Stimulated activated CD8-positive, alpha-beta memory T cell treated with anti-CD3 and anti-CD28 coated beads, Interleukin-7, amount 100 ng/mL, for 24 hours (primary cell): ENCODE measurements at places on chromosomes 11 and 22.
A peak's percentile ranks its signal among the peaks of the same experiment; 100 is the strongest.

GRCh38 chr11:88421530-88421929 is 84.0 kb upstream of the CTSC start:
- DNase-seq, result peak; percentile 12

DNA sequence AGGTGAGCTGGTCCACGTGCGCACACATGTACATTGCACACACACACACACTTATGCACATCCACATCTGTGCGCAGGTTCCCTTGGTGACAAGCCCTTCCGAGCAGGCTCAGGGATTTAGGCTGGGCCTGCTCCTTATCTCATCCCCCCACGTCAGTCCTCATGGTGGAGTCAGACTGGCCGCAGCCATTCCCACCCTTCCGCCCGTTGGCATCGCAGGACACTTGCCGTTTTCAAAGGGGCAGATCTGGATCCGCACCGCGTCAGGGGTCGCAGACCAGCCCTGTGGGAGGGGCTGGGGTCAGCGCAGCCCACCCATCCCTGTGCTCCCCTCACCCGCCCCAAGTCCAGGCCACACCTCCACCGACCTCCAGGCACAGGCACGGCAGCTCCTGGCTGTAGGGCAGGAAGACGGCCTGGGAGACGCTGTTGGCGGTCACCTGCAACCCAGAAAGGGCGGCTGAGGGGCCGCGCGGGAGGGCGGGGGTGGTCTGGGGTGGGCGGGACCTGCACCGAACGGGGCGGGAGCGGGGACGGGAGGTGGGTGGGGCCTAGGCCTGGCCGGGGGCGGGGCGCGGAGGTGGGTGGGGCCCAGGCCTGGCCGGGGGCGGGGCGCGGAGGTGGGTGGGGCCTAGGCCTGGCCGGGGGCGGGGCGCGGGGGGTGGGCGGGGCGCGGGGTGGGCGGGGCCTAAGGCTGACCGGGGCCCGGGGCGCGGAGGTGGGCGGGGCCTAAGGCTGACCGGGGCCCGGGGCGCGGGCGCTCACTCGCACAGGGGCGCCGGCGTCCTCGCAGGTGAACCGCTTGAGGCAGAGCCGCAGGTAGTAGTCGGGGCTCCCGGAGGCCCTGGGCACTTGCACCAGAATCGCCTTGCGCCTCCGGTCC is 13.3 kb downstream of the IL17REL start:
- no peak for DNase-seq

- DNase-seq, result peak; percentile 28
Measured at GRCh38 chr11:8593935-8594909, at the start of gene STK33. Gene STK33, minus strand, starts transcription at chr11:8594228. Its CDS starts 119,323 bp downstream, at chr11:8474905.

DNA sequence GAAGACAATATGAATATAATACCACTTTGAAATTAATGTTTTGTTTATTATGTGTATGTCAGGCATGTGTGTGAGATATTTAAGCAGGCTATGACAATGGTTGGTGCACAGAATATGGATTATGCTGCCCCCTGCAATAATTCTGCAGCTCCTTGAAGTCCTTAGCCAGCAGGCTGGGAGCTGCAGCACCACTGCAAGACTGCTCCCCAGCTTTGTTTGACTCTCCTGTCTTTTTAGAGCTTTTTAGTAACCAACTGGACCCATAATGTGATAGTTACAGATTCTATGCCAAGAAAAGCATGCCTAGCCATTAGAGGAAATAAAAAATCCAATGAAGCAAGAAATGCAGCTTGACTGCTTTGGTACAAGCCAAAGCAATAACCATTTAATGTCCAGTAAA is 535.1 kb downstream of the TMEM135 start:
- no peak for DNase-seq

DNA sequence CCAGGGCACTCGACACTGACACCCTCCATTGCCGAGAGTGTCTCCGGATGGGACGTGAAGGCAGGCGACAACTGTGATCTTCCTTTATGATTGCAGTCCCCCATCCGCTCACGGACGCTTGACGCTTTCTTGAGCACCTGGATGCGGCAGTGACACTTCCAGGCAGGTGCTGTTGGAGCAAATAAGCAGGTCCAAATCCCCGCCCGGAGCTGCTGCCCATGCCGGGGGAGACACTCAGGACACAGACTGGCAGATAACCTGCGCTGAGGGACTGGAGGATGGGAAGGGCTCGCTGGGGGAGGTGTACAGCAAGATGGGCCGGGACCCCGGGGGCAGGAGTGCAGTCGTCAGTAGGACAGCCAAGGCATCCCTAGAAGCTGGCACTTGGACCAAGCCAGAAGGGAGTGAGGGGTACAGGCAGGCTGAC is 1403.5 kb downstream of the BRD1 start:
- no peak for DNase-seq

DNA sequence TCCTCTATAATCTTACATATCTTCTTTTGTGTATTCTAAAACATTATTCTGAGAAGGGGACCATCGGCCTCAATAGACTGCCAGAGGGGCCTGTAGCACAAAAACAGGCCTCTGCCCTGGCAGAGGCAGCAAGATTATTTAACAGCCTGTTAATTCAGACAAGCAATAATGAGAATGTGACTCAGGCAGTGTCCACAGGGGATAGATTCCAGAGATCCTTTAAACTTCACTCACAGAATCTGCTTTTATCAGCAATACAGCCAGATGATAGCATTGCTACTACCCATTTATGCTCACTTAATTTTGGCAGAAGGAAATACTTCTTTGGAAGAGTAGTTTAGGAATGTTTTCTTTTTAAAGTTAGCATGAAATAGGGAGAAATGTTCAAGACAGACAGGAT is 44.9 kb downstream of the AAMDC start:
- DNase-seq, result no peak

- DNase-seq, result no peak
Measured at GRCh38 chr11:68710409-68710808, 26.1 kb downstream of the GAL start.

DNA sequence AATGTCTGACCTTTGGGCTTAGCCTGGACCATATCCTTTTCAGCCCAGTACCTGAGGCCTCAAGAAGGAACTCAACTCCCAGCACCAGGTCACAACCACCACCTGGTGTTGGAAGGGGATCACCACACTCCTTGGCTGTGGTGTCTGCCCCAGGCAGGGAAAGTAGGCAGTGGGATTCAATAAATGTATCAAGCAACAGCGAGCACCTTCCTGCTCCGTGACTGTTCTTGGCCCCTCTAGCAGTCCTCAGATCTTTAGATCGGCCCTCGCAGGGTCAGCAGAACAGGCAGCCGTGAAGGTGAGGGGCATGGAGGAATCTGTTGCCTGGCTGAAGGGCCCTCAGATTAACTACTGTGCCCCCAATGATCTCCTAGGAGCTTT is 15.9 kb downstream of the ARFGAP2 start:
- DNase-seq, result no peak

GRCh38 chr22:40224702-40225101 is 47.0 kb downstream of the TNRC6B start:
- no peak for DNase-seq
